ENCODE measurements at places on chromosomes 16 and 17.
A peak's percentile ranks its signal among the peaks of the same experiment; 100 is the strongest.

DNA sequence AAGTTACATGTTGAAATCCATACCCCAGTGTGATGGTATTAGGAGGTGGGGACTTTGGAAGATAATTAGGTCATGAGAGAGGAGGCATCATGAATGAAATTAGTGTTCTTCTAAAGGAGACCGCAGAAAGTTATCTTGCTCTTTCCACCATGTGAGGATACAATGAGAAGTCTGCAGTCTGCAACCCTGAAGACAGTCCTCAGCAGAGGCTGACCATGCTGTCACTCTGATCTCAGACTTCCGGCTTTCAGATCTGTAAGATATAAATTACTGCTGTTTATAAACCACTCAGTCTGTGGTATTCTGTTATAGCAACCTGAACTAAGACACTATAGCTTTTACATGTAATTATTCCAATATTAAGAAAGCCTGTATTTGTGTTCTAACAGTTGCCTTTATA lies 116.7 kb upstream of the CES5A start:
- DNase-seq: no peak

- DNase-seq: no peak
Observed at GRCh38 chr17:2707721-2708584, 3.6 kb downstream of the CLUH start.

GRCh38 chr16:69831212-69832123 lies 69.3 kb downstream of the WWP2 start:
- no peak for DNase-seq

GRCh38 chr17:9217151-9218056 lies 196.1 kb downstream of the NTN1 start:
- no peak for DNase-seq

DNA sequence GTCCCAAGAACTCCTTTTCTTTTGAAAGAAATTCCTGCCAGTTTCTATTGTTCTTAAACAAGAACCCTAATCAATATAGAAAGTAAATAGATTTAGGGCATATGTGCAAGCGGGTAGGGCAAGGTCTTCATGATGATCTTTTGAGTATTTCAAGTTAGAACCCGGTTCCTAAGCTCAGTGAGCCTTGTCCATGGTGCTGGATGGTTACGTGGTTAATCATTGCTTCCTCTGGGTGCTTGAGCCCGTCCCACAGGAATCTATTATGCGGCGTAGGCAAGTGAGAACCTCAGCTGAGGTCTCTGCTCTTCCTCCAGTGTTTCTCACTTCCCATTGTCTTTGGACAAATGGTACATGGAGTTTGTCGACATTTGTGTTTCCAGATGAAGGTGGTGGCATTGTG lies 580.8 kb upstream of the EEF2KMT start:
- DNase-seq: no peak

DNA sequence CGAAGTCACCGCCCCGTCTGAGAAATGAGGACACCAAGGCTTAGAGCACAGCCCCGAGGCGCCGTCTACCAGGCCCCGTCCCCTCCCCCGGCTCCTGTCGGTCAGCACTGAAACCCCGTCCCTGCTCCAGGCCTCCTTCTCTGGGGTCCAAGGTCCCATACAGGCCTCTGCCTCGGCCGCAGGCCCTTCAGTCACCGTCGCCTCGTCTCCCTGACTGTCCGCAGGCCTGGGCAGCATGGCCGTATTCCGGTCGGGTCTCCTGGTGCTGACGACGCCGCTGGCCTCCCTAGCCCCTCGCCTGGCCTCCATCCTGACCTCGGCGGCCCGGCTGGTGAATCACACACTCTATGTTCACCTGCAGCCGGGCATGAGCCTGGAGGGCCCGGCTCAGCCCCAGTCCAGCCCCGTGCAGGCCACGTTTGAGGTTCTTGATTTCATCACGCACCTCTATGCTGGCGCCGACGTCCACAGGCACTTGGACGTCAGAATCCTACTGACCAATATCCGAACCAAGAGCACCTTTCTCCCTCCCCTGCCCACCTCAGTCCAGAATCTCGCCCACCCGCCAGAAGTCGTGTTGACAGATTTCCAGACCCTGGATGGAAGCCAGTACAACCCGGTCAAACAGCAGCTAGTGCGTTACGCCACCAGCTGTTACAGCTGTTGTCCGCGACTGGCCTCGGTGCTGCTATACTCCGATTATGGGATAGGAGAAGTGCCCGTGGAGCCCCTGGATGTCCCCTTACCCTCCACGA lies 617 bp downstream of the COASY start:
- no peak for DNase-seq

- no peak for DNase-seq
Observed at GRCh38 chr16:6265968-6266367, 1066.7 kb upstream of the RBFOX1 start.

- DNase-seq: no peak
Observed at GRCh38 chr16:70658921-70659320, 12.6 kb downstream of the IL34 start.

DNA sequence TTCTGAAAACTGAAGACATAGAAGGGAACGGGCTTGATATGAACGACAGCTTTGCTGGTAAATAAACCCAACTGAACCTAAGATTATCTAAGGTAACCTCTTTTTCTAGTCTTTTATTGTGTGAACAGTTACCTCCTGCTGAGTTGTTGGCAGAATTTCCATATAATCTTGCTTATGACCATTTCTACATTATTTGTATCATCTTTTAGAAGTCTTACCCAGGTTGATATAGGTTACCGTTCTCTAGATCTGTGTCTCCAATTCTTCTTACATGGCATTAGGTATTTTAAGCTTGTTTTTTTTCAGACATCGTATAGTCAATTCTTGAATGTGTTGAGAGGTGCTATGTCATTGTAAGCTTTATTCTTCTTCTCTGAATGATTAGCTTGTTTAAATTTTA lies 24.3 kb downstream of the TTC19 start:
- DNase-seq: no peak

- peak; percentile 12 for DNase-seq
Observed at GRCh38 chr17:38352245-38353085, 821 bp downstream of the SOCS7 start.

GRCh38 chr17:68513932-68514331 lies 1.7 kb downstream of the PRKAR1A start:
- no peak for DNase-seq

DNA sequence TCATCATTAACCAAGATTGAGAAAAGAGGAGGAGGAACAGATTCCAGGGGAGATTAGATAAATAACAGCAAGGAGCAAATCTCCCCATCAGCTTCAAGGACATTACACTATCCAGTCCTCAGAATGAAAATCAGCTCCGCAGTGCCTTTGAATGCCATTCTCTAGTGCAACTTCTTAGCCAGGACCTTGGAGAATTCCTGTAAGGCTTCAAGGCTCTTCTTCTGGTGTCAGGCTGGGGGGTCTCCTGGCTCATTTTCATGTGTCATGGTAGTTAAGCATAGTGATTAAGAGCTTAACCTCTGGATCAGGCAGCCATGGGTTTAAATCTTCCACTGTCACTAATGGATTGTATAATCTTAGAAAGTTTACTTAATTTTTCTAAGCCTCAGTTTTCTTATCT lies 137.3 kb upstream of the CCL2 start:
- no peak for DNase-seq

DNA sequence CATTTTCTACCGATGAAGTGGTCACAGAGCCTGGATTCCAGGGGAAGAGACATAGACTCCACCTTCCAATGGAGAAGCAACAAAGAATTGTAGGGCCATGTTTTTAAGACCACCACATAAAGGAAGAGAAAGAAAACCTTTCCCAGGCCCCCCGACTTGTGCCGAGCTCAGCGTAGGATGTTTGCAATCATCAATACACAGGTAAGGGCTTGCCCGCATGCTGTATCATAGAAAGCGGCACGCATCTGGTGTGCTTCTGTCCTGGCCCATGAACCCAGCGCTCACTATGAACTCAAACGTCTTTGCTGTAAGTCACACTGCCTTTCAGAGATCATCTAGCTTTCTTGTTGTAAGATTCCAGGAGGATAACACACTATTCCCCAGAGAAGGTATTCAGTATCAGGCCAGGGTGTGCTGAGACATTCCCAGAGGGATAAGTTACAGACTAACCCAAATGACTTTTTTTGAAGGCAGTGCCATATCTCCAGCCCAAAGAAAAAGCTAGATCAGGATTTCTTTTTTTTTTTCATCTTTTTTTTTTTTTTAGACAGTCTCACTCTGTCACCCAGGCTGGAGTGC lies 79.5 kb upstream of the RPL38 start:
- DNase-seq: no peak

DNA sequence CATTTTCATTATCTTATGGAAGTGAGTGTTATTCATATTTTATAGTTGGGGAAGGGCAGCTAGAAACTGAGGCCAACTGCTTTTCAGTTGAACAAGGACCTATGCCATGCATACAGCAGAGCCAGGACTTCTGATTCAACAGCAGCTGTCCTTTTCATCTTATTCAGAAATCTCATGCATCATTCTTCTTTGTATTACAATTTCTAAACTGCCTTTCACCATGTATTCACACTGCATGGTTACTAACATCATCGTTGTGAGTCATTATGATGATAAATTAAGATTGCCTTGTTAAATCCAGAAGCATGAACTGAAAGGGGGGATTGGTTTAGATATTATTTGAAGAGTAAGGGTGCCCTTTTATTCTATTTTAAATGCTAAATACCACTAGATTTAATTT lies 1470.1 kb upstream of the GOT2 start:
- no peak for DNase-seq

GRCh38 chr17:20706751-20707373 lies 127.3 kb downstream of the CDRT15L2 start:
- no peak for DNase-seq

GRCh38 chr17:77109764-77110359 lies 30.9 kb upstream of the SEC14L1 start:
- no peak for DNase-seq

- no peak for DNase-seq
Observed at GRCh38 chr17:31835984-31836383, 23.1 kb downstream of the COPRS start.

DNA sequence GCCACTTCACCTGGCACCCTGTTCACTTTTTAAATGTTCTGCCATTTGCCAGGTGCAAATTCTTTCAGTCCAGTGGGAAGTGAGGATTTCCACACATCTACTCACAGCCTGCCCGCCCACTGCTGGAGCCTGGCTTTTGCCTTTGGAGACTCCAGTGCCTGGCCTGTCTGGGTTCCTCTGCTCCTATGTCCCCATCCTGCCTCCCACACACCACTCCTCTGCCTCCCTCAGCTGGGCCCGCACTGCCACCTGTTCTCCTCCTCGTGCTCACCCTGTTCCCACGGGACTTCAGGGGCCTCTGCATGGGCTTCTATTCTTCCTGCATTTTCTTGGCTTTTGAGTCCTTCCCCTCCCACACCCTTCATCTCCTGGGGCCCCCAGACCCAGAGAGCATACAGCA lies 7.9 kb upstream of the NDRG4 start:
- no peak for DNase-seq

- DNase-seq: no peak
Observed at GRCh38 chr17:59972778-59973177, 8.2 kb upstream of the RNFT1 start.

DNA sequence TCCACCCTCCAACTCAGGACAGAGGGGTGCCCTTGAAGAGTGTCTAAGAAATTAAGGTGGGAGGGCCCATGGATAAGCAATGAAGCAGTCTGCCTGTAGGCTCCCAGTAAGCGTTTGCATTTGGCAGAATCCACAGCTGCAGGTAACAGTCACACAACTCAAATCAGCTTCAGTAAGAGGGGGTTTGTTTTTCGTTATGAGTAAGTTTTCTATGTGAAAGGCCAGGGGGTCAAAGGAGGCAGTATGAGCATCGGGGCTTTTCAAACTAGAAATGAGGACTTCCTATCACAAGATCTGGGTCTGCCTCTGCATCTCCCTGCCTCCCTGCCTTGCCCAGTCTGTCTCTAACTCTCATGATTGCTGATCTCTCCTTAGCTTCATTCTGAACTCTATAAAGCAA lies 128.1 kb upstream of the CCL2 start:
- DNase-seq: no peak

DNA sequence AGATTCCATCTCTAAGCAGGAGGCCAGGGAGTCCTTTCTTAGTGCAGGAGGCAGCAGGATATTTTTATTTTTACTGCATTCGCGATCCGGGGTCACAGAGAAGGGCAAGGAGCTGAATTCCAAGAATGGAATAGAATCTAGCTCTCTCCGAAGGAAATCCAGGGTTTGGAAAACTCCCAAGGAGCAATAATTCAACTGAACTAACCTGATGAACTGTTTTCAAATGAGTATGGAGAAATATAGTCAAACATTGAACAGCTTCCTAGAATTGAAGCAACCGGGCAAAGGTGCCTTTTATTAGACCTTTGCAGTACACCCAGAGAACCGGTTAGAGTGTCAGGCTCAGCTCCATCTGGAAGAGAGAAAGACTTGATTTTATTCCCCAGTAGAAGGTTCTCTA lies 120.7 kb upstream of the MAF start:
- no peak for DNase-seq

GRCh38 chr17:58783380-58783779 lies 27.7 kb downstream of the PPM1E start:
- DNase-seq: no peak

DNA sequence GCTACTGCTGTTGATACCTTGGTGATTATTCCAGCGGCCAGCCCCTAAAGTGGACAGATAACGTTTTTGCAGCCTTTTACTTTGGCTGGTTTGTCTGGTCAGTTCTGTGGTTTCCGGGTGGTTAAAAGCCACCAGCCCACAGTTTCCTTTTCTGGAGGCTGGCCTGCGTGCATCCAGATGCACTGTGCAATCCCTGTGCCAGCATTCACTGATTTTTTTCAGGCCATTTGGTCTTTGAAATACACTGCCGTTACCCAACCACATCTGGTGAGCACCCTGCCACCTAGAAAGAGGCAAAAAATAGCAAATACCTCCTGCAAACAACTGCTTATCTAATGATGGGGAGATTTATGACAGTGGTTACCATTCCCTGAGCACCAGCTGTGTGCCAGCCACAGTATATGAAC lies 797 bp downstream of the NUDT7 start:
- no peak for DNase-seq

DNA sequence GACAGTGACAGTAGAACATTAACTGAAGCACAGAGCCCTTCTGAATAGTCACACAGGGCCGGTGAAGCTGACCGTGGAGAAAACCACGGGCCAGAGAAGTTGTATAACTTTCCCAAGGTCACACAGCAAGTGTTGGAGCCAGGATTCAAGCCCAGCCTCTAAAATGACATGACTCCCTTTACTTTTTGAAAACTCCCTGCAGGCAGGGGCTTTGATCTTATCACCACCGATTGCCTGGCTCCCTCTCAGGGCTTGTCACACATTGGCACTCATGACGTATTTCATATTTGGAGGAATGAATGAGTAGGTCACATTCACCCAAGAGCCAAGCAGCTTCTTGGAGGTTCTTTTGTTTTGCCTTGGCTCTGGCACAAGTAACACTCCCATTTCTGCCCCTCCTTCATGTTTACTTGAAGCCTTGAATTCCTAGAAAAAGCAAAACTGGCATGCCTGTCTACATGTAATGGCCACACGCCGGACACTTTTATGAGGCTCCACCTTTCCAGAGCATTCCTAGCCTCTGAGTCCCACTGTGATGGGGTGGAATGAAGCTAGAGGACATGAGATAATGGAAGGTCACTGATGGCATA lies 13.3 kb upstream of the RBBP6 start:
- no peak for DNase-seq

Measured in stimulated activated CD4-positive, alpha-beta T cell treated with anti-CD3 and anti-CD28 coated beads, Interleukin-4, amount 100 ng/mL, for 48 hours (primary cell).